ENCODE measurements at places on chromosomes 16 and 17.

DNA sequence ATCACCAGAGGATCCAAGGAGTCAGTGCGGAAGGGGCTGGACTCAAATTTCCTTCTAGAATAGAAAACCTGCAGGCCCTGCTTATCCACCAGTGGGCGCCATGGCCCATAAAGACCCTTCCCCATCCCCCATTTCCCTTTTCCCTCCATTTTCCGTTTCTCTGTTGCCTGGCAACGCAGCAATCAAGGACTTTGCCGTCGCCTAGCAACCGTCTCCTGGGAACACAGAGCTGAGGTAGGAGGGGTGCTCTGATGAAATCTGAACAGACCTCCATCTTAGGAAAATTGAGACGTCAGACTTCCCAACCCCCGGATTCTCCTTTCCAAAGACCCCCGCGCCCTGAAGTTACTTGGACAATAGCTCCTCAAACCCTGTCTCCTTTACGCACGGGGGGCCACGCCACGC lies 5.7 kb downstream of the DLG4 start:
- DNase-seq: no peak

DNA sequence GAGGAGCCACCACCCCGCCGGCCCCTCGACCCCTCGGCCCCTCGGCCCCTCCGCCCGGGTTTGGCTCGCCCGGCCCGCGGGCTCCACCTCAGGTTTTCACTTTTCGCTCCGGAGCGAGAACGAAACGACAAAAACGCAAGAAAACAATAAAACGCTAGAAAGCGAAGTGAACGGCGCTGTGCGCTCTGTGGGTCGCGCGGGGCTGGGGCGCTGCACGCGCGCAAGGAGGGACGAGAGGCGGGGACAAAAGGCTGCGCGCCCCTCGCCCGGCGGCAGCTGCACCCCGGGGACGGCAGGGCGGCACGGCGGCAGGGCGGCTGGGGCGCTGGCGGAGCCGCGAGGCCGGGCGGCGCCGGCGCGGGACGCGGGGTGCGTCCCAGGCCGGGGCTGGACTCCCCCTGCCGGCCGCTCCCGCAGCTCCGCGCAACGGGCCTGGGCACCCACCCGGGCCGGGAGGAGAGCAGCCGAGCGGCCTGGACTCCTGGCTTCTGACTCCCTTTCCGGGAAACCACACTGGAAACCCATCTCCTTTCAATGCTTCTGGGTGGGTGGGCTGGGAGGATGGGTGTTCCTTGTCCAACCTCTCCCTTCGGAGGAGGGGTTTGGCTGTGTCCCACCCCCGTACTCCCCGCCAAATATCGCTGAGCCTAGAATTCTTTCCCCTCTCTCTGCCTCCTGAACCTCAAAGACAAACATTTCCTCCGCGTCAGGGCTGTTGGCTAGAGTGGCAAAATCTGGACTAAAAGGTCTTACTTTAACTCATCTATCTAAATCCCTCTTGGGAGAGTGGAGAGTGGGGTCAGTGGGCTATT lies 9.9 kb downstream of the TBX2 start:
- DNase-seq: no peak

DNA sequence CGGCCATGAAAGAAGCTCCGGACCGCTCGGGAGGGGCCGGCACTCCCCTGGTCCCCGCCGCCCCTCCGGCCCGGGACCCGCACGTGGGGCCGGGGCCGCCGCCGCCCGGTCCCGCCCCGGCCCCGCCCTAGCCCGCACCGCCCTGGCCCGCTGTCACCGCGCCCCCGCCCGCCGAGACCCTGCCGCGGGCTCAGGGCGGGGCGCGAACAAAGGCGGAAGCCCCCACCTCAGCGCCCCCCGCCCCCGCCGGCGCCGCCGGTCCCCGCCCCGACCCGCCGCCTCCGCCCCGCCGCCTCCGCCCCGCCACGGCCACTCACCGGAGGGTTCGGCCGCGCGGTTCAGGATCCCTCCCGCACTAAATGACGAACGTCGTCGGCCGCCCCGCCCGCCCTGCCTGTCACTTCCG lies at the start of gene ARHGDIA:
Gene ARHGDIA, minus strand, starts transcription at position 357 of the 406 bp plus-strand sequence. CDS start 1,407 bp downstream, outside the sequence.
- no peak for DNase-seq

DNA sequence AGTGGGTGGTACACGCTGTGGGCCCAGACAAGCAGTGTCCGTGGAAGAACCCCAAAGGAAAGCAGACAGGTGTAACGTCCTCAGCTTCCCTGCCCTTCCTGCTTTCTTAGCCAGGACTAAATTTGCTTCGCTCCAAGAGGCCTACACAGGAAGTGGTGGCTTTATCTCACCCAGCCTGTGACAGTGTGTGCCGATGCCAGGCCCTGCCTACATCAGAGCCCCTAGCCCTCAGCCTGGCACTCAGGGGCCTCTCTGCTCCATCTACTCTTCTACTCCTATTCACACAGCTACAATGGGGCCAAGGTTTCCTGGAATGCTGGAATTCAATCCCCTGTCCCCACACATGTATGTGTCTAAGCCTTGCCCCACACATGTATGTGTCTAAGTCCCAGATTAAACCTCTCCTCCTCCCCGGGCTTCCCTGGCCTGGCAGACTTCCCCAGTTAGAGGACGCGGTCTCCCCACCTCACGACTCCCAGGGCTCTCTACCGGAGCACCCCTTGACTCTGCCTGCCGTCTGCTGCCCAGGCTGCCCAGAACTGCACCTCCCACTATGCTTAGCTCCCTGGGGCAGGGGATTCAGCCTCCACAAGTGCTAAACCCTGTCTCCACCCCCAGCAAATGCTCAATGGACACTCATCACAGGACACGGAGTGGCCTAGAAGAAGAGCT lies 8.2 kb downstream of the PGAP3 start:
- no peak for DNase-seq

DNA sequence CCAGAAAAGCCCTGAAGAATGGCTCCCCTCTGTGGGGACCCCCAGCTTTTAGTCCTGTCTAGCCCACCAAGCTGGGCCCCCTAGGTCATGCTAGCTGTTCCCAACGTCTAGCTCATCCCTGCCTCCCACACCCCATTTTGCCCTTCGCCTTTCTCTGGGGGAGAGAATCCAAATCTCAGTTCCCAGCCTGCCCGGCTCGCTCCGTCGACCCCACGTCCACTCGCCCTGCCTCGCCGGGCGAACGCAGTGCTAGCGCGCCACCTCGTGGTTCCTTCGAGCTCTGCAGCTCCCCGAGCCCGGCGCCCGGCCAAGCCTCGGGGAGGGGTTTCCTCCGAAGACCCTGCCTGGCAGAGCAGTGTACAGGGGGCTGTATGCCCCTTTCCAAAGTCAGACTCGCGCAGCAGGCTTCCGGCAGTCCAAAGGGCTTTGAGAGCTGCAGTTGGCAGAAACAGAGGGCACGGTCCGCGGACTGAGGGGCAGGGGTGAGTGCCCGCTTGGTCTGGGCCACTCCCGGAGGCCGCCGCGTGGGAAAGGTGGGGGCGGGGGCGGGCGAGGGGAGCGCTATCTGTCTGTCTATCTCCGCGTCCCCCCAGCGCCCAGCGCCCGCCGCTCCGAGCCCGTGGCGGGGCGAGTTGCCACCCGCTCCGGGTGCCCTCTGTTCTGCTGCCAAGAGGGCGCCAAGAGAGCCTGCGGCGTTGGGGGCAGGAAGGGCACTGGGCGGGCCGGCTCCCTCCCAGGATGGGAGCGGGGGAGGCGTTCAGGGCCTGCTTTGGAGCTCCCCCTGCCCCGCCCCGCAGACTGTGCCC lies 1.7 kb upstream of the DLX3 start:
- no peak for DNase-seq

GRCh38 chr17:6924208-6924607 lies 71.6 kb upstream of the ALOX12 start:
- DNase-seq: no peak

DNA sequence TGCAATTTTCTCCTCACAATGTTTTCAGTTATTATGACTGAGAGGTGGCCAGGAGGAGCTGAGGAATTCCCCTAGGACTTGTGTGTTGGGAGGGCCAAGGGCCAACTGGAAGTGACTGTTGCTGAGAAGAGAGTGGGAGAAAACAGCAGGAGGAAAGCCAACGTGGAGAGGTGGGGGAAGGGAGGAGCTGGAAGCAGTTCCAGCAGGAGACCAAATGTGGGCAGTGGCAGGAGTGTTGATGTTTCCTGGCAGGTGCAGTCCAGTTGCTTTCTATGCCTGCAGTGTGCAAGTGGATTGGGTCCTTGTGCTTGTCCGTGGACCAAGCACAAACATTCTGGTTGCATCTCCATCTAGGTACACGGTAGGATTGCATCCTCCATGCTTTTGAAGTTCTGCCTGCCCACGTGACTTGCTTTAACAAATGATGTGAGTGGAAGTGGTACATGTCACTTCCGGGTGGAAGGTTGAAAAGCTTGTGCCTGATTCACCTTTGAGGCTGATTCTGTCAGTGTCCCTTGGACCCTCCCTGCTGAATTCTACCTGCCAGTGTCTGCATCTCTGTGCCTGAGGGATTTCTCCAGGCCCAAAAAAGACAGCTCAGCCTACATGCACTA lies 54.7 kb upstream of the CRHR1 start:
- no peak for DNase-seq

DNA sequence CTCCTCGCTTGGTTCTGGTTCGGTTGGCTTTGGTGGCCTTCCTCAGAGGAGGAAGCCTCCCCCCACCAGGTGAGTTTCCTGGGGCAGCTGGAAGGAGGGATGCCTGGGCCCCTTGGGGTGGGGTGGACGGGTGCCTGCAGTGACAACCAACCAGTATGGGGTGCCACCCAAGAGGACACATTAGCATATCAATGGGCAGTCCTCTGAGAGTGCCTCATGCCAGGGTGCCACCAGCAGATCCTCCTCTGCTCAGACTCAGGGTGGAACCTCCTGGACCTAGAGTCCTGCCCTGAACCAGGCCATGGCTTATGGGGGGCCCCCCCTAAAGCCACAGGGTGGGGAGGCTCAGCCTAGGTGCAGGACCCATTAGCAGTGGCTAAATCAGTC lies 2.7 kb downstream of the PPP1R1B start:
- no peak for DNase-seq

DNA sequence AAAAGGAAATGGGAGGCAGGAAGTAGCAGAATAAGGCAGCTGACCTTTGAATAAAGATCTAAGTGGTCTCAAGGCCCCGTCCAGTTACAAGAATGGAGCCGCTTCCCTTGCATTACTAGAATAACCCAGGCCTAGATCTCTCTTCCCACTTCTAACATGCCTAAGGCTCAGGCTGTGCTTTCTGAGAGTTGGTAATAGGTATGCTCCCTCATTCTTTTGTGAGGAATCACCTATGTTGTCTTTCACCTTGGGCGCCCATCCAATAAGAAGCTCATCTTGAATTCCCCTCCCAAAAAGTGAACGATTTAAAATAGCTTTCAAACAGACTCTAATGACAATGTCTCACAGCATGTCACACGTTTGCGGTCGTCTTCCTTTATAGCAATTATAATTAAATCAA lies 101.2 kb downstream of the KCNJ2 start:
- no peak for DNase-seq

- DNase-seq: no peak
These were observed 24.0 kb downstream of the MXRA7 start for GRCh38 chr17:76686538-76687297.

DNA sequence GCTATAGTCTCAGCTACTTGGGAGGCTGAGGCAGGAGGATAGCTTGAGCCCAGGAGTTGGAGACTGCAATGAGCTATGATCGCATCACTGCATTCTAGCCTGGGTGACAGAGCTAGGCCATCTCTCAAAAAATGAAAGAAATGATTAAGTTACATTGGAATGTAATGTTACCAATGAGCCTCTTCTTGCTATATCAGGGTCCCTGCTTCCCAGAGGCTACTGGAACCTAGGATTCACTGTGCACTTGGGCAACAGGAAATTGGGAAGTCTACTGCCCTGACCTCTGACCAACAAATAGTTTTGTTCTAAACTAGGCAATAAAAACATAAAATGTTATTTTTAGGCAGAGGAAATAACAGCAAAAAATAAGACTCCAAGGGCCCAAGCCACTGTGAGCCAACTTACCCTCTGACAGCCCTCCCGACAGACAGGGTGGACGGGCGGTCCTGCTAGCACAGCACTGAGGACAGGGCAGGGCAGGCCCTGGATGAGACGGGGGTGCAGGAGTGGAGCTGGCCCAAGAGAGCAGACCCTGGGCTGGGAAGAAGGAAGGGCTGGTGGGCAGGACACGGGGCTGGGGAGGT lies 27.5 kb downstream of the NSMCE1 start:
- no peak for DNase-seq

DNA sequence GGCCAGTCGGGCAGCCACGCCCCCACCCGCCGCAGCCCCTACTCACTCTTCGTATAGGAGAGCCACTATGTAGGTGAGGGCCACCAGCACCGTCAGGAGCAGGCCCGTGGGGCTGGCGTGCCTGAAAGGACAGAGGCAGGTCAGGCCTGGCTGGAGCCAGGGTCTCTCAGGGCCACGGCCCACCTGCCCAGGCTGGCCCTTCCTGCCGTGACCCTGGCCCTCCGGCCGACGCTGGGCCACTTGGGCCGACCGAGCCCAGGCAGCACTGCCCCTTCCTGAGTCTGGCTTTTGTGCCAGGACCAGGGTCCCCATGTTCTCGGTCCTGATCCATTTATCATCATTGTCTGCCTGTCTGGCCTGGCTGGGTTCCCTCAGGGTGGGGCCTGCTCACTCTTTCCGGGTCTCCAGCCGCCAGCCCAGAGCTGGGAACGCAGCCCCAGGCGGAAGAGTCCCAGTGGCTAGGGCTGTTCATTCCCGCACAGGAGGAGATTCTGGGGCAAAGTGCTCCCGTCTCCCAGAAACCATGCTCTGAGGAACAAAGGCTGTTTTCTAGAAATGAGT lies 10.1 kb upstream of the RASD1 start:
- DNase-seq: no peak

DNA sequence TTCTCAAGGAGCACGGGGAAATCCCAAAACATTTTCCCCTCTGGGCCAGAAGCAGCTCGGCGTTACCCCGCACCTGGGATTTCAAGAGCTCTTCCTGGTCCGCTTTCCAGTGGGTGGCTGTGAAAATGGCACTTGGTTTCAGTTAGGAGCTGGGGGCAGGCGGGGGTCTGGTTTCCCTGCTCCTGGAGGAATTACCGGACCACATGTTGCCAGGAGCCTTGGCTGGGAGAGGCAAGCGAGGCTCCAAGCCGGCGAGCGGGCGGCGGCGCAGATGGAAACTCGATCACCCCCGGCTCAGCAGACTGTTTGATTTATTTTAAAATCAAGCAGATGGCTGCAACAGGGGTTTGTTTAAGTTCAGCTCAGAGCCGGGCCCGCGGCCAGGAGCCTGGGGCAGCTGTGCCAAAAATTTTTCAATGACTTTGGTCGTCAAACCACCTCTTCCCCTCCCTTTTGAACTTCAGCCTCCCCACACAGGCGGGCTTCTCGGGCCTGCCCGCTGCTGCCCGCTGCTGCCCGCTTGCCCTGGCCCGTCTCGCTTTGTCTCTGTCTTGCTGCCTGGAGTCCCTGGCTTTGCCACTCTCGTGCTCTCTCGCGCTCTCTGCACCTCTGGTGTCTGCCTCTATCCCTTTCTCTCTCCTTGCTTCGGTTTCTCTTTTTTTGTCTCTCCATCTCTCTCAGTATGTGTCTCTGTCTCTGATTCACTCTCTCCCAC lies 108.0 kb upstream of the CIBAR2 start:
- DNase-seq: no peak
